Stimulated activated CD8-positive, alpha-beta memory T cell treated with anti-CD3 and anti-CD28 coated beads, Interleukin-4, amount 100 ng/mL, for 48 hours (primary cell): ENCODE measurements at places on chromosomes 7 and 10.

- DNase-seq = no peak
Measured at GRCh38 chr7:74052628-74053027, 24.7 kb downstream of the ELN start.

DNA sequence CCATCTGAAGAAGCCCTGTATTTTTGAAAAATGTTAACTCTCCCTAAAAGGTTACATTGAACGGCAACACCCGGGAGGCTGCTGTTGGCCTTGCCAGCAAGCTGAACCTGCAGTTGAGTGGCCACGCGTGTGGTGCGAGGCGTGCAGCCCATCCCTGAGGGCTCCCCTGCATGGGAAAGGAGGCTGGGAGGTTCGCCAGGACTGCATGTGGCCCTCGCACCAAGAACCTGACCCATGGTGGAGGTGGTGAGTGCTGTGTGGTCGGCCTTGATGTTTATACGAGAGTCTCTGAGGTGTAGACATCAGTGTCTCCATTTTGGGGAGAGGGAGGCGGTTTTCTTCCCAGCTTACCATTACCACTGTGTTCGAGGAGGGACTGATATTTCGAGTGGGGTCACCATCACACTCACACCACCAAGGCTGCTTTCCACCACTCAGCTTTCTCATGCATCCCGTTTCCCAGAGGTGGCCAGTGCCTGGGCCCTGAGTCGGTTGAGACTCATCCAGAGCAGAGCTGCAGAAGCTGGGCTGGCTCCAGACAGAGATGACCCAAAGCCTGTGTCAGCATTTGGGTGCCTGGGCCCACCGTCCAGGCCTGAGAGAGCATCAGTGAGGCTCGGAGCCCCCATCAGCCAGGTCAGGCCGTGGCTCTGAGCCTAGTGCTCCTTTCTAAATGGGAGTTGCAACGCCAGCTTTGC, 222.6 kb downstream of the EBF3 start:
- DNase-seq = no peak

- no peak for DNase-seq
Measured at GRCh38 chr7:158362912-158363905, 224.4 kb downstream of the PTPRN2 start.

GRCh38 chr7:65974191-65974801, 7.7 kb downstream of the GUSB start:
- DNase-seq = no peak

DNA sequence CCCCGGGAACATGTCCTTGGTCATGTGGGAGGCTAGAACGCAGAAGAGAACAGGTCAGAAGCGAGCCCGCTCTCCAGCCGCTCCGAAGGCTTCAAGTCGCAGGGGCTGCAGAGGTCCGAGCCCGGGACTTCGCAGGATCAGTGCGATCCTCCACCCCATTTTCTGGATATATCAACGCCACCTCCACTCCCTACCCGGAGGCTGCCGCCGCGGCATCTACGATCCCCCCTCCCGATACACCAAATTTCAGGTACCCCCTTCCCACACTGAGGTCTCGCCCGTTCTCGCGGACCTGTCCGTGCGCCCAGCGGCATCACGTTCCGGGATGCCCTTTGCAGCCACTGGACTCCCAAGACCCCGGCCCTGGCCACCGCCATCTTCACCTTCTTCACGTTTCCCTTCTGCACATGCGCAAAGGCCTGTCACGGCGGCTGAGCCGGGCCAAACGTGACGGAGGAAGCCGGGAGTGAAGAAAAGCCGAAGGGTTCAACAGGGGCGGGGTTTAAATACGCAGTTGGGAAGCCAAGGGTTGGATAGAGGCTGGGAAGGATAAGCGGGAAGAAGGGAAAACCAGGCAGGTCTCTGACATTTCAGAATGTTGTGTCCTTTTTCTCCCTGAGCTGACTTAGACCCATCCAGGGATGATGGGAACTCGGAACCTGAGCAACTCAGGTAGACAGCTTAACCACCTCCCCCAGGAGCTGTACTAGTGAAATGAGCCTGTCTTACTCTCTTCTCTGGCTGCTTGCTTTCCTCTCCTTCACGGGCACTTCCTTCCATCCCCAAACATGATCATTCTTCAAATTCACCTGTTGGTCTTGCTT, at the start of gene NDUFB8:
NDUFB8 (minus strand) TSS at position 397 of the 824 bp plus-strand sequence; CDS start at position 377, 20 bp downstream.
- DNase-seq = peak; percentile 92

DNA sequence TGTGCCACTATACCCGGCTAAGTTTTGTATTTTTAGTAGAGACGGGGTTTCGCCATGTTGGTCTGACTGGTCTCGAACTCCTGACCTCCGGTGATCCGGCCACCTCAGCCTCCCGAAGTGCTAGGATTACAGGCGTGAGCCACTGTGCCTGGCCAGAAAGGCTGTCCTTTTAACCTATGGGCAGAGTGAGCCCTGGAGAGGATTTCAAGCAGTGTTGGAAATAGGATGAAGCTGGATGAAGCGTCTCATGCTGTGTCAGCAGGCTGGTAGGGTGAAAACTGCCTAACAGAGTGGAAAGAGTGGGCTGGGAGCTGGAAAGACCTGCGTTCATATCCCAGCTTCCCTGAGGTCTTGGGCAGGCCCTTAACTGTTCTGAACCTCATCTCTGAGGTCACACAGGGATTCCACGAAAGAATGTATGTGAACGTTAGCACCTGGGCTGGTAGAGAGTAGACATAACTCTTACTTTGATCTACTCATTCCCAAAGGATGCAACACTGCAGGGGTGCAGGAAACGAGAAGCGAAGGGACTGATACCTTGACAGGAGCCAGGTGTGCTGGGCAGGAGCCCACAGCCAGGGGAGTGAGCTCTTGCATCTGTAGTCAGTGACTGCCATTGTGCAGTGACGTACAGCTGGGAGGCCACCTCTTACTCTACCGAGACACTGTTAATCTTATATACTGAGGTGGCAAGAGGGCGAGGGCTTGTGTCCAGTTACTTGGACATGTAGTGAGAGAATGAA, 34.1 kb downstream of the WBP1L start:
- no peak for DNase-seq

- DNase-seq = no peak
Measured at GRCh38 chr10:79165070-79165778, 96.5 kb downstream of the ZMIZ1 start.

GRCh38 chr7:95323410-95324129, 762 bp downstream of the PON1 start:
- DNase-seq = no peak

- DNase-seq = no peak
Measured at GRCh38 chr10:43263551-43264343, 3.1 kb downstream of the RASGEF1A start.

DNA sequence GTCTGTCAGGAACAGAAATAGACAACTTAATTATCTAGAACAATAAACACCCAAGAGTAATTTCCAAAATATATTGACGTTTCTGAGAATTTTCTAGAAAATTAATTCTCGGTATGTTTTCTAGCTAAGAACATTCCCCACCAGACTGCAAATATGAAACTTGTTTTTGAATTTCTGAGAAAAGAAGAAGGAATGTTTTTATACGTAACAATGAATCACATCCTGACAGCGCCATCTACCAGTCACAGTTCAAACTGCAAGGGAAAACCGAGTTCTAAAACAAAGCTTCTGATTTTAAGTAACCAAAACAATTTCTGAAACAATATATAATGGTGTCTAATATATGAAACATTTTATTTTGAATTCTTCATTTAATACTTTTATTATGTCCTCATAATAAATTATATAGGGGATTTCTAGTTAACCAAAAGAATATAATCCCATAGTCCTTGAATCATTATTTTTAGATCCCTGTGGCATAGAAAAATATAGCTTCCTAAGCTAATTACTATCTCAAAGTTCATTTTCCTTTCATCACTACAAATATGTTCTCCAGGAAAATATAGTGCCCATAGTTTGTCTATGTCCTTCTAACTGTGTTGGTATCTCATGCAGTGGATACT, 34.5 kb upstream of the MEOX2 start:
- peak; percentile 30 for DNase-seq

- no peak for DNase-seq
Measured at GRCh38 chr7:10015687-10016086, 958.0 kb upstream of the PHF14 start.

- DNase-seq = no peak
Measured at GRCh38 chr10:43166880-43167497, 28.7 kb downstream of the CSGALNACT2 start.

GRCh38 chr7:130290745-130291144, 2.2 kb upstream of the CPA4 start:
- no peak for DNase-seq

- DNase-seq = no peak
Measured at GRCh38 chr10:65559369-65559768, 1366.5 kb upstream of the LRRTM3 start.

GRCh38 chr7:908159-908581, 31.8 kb downstream of the GET4 start:
- DNase-seq = no peak

GRCh38 chr10:33233221-33233620, 101.2 kb downstream of the NRP1 start:
- DNase-seq = no peak

DNA sequence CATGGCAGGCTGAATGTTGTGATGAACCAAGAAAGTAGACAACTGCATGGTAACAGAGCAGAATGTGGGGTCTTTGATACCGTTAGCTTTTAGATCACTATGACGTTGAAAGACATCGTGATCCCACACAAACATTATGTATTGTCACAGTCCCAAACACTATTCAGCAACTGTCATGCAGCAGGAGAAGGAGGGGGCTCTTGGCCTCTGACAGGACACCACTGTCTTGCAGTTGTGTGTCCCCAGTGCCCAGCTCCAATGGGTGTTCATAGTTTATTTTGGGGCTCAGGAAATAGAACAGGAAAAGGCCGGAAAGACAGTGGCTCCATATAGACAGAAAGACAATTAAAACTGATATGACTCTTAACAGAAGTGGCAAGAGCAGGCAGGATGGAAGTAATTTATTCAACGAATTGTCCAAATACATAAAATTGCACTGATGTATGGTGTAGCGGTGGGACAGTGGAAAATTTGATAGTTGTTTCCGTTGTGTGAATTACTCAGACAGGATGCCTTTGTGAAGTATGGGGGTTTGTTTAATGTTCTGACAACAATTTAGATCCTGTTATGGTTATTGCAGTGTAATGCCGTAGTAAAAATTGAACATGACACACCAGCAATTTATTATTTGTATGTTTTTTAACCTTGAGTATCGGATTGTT, 292.0 kb downstream of the LRMDA start:
- no peak for DNase-seq

GRCh38 chr7:129159539-129159938, 15.0 kb downstream of the TSPAN33 start:
- no peak for DNase-seq

DNA sequence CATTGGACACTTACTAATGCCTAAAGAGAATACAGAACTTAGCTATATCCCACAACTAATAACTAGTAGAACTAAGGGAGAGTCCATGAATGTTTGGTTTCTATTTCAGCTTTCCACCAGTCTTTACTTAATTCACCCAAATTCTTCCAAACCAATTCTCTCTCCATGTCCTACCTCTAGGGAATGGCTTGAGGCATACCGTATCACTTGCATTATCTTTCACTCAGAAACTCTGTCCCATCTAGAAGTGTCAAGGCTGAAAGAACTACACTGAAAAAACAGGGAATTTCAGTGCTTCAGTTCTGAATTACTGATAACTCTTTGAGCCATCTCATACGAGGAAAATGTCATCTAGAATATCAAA, 758 bp downstream of the TMEM168 start:
- DNase-seq = no peak

- DNase-seq = no peak
Measured at GRCh38 chr10:29774475-29774874, 139.7 kb upstream of the SVIL start.

- DNase-seq = no peak
Measured at GRCh38 chr10:12299222-12299965, 50.0 kb upstream of the CAMK1D start.

GRCh38 chr7:72286519-72286918, 125.6 kb downstream of the CALN1 start:
- DNase-seq = no peak

- no peak for DNase-seq
Measured at GRCh38 chr10:27312854-27313253, 72.3 kb upstream of the ACBD5 start.

DNA sequence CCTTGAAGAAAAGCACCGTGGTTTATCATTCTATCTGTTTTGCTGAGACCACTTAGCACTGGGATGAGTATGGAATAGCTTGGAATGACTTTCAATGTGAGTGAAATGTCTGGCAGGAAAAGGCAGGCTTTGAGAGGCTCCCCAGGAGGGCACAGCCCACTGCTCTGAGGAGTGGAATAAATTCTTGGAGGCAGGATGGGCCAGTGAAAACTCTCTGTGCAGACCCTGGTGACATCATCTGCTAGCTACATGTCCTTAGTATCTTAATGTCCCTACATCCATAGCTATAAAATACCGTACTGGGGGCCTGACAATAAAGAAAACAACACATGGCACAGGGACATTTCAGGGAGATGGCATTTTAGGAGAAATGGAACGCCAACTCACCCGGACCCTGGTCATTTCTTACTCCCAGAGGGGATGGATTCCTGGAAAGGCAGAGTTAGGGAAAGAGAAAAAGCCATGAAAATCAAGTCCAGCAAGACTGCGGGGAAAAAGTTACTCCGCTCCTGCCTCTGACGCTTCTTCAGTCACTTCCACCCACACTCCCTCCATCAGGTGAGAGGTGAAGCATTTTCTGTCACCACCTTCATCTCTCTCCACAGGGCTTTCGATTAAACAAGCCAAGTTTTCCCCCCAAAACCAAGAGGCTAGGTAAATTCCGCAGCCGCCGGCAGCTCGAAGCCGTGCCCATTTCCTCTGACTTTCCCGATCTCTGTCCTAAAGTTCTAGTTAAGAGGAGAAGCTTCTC, 991 bp downstream of the ZNF239 start:
- DNase-seq = no peak

- no peak for DNase-seq
Measured at GRCh38 chr10:82817676-82818422, 942.9 kb downstream of the NRG3 start.

DNA sequence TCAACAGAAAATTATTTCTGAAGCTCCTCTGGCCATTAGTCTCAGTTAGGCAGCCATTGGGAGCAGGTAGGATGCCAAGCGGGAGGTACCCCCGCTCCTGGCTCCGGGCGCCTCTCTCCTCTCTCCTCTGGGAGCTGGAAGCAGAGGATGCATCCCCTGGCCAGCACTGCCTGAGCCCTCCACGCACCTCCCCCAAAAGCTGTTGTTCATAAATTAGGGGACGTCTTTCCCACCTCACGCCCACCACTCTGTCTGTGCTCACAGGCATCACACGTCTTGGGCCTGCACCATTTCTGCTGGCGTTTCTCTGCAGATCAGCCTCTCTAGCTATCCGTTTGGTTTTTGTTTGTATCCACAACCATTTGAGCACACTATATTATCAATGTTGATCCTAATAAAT, 609.0 kb upstream of the FOXK1 start:
- no peak for DNase-seq

DNA sequence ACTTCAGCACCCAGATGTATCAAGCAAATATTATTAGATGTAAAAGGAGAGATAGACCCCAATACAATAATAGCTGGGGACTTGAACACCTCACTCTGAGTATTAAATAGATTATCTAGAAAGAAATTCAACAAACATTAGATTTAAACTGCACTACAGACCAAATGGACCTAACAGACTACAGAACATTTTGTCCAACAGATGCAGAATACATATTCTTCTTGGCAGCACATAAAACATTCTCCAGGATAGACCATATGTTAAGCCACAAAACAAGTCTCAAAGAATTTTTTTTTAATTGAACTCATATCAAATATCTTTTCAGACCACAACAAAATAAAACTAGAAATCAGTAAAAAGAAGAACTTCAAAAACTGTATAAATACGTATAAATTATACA, 130.4 kb downstream of the MTERF1 start:
- no peak for DNase-seq
